ENCODE measurements at places on chromosomes 5 and 9.

- DNase-seq: peak; percentile 89
Observed at GRCh38 chr9:16417161-16417560, 453.3 kb downstream of the BNC2 start.

GRCh38 chr5:84272771-84273516 lies 111.7 kb downstream of the EDIL3 start:
- no peak for DNase-seq

- no peak for DNase-seq
Observed at GRCh38 chr9:107605041-107605440, 115.5 kb upstream of the KLF4 start.

- peak; percentile 39 for DNase-seq
Observed at GRCh38 chr9:19456996-19457692, 48.3 kb downstream of the ACER2 start.

- no peak for DNase-seq
Observed at GRCh38 chr9:122029898-122030297, 63.2 kb downstream of the TTLL11 start.

GRCh38 chr5:175847503-175847902 lies 23.9 kb upstream of the CPLX2 start:
- DNase-seq: no peak

- DNase-seq: peak; percentile 38
Observed at GRCh38 chr5:7745882-7746610, 104.9 kb downstream of the CFAP90 start.

GRCh38 chr5:56986626-56986947 lies 34.7 kb upstream of the MIER3 start:
- DNase-seq: no peak
